ENCODE measurements at places on chromosomes 13 and 19. TPM values are rescaled to one million over a fixed set of nuclear protein-coding genes. Genes with fewer than 3 reads are reported as not detected.

NPAS1 gene
- polyA plus RNA-seq: 1.3 TPM

TNFAIP8L1 gene
- 6.1 TPM for polyA plus RNA-seq

UQCR11 gene
- 271 TPM for polyA plus RNA-seq

HCST gene
- 3.2 TPM for polyA plus RNA-seq
